Gastroesophageal sphincter (tissue), 4 donors: ENCODE measurements at places on chromosomes 2 and 18.

DNA sequence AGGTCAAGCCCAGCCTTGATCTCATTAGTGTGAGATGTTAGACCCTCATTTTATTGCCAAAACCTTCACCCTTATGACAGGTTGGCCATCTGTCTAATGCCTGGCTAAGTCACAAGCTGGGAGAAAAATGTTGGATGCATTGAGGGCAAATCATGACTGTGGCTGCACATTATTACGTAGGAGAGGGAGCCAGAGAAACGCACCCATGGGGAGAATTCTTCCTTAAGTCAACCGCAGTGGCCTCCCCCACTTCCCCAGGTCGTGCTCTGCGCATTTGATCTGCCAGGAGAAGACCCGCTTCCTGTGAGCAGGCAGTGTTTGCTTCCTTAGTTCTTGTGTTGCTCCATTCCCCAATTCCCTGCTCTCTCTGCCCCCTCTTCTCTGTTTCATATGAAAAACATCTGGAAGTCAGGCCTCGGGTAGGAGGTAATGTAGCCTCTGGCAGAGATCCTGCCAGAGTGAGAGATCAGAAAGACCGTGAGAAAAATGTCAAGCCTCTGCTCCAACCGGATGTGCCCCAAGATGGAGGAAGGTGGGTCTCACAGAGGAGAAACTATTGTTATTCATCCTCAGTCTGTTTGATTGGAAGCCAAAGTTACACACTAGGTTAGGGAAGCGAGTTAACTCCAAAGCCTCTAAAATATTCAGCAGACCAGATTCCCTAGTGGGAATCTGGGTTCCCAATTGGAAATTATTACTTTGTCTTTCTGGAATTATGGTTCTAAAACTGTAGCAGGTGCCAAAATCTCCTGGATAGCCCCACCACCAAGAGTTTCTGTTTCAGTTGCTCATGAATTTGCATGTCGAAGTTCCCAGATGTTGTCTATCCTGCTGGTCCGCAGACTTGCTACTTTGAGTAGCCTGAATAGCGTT, 144.3 kb upstream of the PELI1 start:
- peak overlapping the region; percentile 11 for H3K27ac ChIP-seq
- no peak overlapping the region for H3K4me3 ChIP-seq
- H3K4me1 ChIP-seq, result no peaks in the 10 kb centered on the region
- H3K27me3 ChIP-seq, result no peaks in the 10 kb centered on the region

- no peaks in the 10 kb centered on the region for H3K36me3 ChIP-seq
- H3K4me1 ChIP-seq, result peaks cover 11% of the 10 kb centered on the region
- no peak overlapping the region for H3K4me3 ChIP-seq
- no peak for ATAC-seq
- no peak overlapping the region for H3K27ac ChIP-seq
Measured at GRCh38 chr2:110099038-110099425, 16.6 kb downstream of the MALL start.

DNA sequence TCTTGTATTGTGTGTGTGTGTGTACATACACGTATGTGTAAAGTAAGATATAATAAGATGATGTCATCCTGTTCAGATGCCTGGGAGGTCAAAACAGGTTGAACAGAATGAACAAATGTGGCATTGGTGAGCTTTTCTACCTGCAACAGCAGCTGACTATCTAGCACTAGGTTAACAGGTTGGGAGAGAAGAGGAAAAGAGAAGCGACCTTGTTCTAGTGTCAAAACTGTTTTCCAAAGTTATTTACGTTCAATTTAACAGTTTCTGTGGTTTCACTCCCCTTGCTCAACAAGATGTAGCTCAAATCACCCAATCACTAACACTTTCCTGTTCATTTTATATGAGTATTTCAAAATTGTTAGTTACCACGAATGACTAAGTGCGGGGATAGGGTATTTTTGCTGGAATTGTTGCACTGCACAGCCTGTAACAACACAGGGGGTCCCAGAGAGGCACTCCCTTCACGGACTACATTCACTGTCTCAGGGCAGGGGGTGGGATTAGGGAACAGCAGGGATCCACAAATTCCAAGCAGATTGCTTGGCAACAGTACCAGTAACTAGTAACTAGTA, 67.5 kb upstream of the DTNB start:
- no peak overlapping the region for H3K4me3 ChIP-seq
- ATAC-seq, result no peak
- H3K4me1 ChIP-seq, result no peaks in the 10 kb centered on the region
- H3K27ac ChIP-seq, result no peak overlapping the region
- no peaks in the 10 kb centered on the region for H3K27me3 ChIP-seq

- H3K27ac ChIP-seq, result no peak overlapping the region
- H3K4me3 ChIP-seq, result no peak overlapping the region
- H3K36me3 ChIP-seq, result no peaks in the 10 kb centered on the region
- no peak for ATAC-seq
Measured at GRCh38 chr2:206991070-206991469, 51.8 kb downstream of the CPO start.

DNA sequence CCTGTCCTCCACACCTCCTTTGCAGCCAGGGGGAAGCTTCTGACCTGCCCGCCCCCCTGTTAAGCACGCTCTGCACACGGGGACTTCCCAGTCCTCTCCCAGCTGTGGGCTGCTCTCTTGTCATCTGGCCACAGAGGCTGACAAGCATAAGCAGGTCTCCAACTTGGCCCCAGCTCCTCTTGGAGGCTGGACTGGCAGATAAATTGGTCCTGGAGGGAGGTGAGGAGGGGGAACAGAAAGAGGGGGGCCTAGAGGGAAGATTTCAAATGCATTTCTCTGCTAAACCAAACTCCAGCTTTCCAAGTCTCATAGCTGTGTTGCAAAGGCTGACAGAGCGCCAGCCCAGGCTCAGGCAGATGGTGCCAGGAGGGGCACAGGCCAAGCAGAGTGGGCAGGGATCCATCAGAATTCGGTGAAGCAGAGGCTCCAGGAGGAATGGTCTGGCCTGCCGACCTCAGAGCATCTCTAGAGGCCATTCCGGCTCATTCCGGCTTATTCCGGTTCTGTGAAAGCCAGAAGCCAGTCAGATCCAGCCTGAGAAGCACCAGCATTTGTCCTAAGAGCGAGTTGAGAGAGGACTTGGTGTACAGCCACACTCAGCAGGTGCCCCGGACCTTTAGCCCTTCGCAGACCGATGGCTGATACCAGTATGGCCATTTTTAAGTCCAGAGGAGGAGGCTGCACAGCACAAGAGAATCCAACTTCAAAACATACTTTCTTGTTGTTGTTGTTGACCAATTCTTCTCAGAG, 508.9 kb upstream of the MYT1L start:
- no peak overlapping the region for H3K27ac ChIP-seq
- no peaks in the 10 kb centered on the region for H3K36me3 ChIP-seq
- no peak for ATAC-seq
- no peaks in the 10 kb centered on the region for H3K27me3 ChIP-seq
- no peaks in the 10 kb centered on the region for H3K4me1 ChIP-seq
- H3K4me3 ChIP-seq, result no peak overlapping the region

- ATAC-seq, result no peak
- no peaks in the 10 kb centered on the region for H3K4me1 ChIP-seq
- H3K36me3 ChIP-seq, result no peaks in the 10 kb centered on the region
- no peaks in the 10 kb centered on the region for H3K27me3 ChIP-seq
- H3K27ac ChIP-seq, result no peak overlapping the region
Measured at GRCh38 chr18:21180588-21180987, 61.4 kb upstream of the GREB1L start.

- no peak for ATAC-seq
- H3K27ac ChIP-seq, result no peak overlapping the region
- no peaks in the 10 kb centered on the region for H3K36me3 ChIP-seq
- no peaks in the 10 kb centered on the region for H3K4me1 ChIP-seq
- no peak overlapping the region for H3K4me3 ChIP-seq
- H3K27me3 ChIP-seq, result no peaks in the 10 kb centered on the region
Measured at GRCh38 chr2:6071519-6071918, 379.3 kb downstream of the SOX11 start.

GRCh38 chr2:133867166-133867565, 298.9 kb upstream of the NCKAP5 start:
- H3K4me1 ChIP-seq, result no peaks in the 10 kb centered on the region
- no peaks in the 10 kb centered on the region for H3K36me3 ChIP-seq
- no peak for ATAC-seq
- no peak overlapping the region for H3K27ac ChIP-seq
- H3K27me3 ChIP-seq, result peaks cover 18% of the 10 kb centered on the region
- no peak overlapping the region for H3K4me3 ChIP-seq

GRCh38 chr2:175169191-175169590, 1.2 kb upstream of the ATF2 start:
- no peak overlapping the region for H3K27ac ChIP-seq
- no peak for ATAC-seq
- H3K4me1 ChIP-seq, result no peaks in the 10 kb centered on the region
- H3K36me3 ChIP-seq, result peaks cover 20% of the 10 kb centered on the region
- H3K4me3 ChIP-seq, result no peak overlapping the region

GRCh38 chr18:62523255-62523588, 397 bp downstream of the ZCCHC2 start:
- H3K4me1 ChIP-seq, result no peaks in the 10 kb centered on the region
- peak overlapping the region; percentile 98 for H3K4me3 ChIP-seq
- no peaks in the 10 kb centered on the region for H3K36me3 ChIP-seq
- H3K27ac ChIP-seq, result peak overlapping the region; percentile 95
- H3K27me3 ChIP-seq, result no peaks in the 10 kb centered on the region

DNA sequence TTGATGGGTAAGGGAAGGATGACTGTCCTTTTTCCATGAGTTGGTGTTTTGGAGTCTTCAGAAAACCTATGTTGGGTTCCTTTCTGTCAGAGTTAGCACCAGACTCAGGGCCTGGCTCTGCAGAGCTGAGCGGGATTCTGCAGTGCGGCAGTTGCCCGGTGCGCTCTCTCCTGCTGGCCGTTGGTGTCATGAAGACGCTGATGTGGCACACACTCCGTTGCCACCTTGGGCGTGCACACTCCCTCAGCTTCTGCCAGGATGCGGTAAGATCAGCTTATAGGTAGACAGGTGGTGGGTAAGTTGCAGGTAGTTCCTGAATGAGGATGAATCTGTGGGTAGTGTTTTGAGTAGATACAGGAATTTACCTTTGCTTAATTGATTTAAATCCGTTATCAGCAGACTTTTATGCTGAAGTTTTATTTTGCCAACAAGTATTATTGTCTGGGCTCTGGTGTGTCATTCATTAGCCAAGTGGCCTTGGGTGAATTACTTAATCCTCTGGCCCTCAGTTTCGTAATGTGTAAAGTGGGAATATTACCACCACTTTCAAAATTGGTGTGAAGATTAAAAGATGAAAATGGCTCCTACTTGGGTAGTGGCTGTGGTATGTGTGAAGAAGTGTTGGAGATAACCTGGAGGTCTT, 26.8 kb downstream of the DGKD start:
- H3K4me3 ChIP-seq, result no peak overlapping the region
- H3K36me3 ChIP-seq, result no peaks in the 10 kb centered on the region
- no peak for ATAC-seq

DNA sequence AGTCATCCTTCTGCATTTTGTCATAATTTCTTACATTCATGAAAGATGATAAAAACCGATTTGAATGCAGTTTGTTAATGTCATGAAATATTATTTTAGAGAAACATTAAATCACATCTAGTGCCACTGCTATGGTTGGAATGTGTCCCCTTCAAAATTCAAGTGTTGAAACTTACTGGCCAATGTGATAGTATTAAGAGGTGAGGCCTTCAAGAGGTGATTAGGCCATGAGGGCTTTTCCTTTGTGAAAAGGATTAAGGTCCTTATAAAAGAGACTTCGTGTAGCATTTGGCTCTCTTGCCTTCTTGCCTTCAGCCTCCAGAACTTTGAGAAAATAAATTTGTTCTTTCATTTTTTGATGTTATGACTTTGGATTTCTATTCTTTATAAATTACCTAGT, 117.2 kb downstream of the RGPD3 start:
- no peak for ATAC-seq
- no peak overlapping the region for H3K4me3 ChIP-seq
- H3K27me3 ChIP-seq, result no peaks in the 10 kb centered on the region
- no peaks in the 10 kb centered on the region for H3K4me1 ChIP-seq
- H3K36me3 ChIP-seq, result no peaks in the 10 kb centered on the region

DNA sequence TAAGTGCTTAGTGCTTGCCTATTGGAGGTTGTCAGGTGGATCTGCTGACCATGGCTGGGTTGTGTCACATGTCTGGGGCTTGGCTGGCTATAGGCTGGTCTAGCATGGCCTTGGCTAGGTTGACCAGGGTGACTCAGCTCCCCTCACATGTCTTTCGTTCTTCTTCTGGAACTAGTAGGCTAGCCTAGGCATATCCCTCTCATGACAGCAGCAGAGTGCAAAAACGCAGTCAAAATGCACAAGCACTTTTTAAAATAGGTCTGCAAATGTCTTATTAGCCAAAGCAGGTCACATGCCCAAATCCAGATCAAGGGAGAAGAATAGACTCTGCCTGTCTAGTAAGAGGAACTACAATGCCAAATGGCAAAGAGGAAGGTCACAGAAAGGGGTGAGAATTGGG, 179.7 kb upstream of the ACVR2A start:
- ATAC-seq, result no peak
- H3K4me3 ChIP-seq, result no peak overlapping the region
- no peak overlapping the region for H3K27ac ChIP-seq

- peaks cover 12% of the 10 kb centered on the region for H3K4me1 ChIP-seq
- no peaks in the 10 kb centered on the region for H3K36me3 ChIP-seq
- no peak overlapping the region for H3K27ac ChIP-seq
- no peak for ATAC-seq
- no peak overlapping the region for H3K4me3 ChIP-seq
- H3K27me3 ChIP-seq, result no peaks in the 10 kb centered on the region
Measured at GRCh38 chr2:188328419-188328818, 36.7 kb downstream of the GULP1 start.

DNA sequence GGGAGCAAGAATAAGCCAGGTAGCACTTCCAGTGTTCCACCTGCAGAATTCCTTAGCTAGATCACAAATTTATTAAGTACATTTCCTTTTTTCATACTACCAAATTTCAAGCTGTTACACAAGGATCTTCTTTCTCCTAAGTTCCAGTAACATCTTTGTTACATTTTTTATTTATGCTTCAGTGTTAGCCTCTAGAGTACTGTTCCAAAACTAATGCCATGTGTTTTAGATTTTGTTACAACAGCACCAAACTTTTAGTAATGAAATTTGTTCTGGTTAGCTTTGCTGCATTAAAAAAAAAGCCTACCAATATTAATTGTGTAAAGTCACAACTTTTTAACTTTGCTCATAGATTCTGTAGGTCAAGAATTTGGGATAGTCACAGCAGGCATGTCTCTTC, 161.1 kb downstream of the CAMKMT start:
- no peak for ATAC-seq
- no peak overlapping the region for H3K4me3 ChIP-seq
- no peaks in the 10 kb centered on the region for H3K4me1 ChIP-seq
- no peaks in the 10 kb centered on the region for H3K27me3 ChIP-seq
- no peak overlapping the region for H3K27ac ChIP-seq
- H3K36me3 ChIP-seq, result no peaks in the 10 kb centered on the region
